ACHN (cell line): ENCODE measurements at places on chromosomes 5 and 9.

- DNase-seq: no peak
Measured at GRCh38 chr9:92480986-92481633, 1.2 kb downstream of the ASPN start.

- no peak for DNase-seq
Measured at GRCh38 chr9:136563646-136564325, 17.9 kb upstream of the NOTCH1 start.

GRCh38 chr5:34790069-34790468 is 48.9 kb upstream of the TTC23L start:
- no peak for DNase-seq

DNA sequence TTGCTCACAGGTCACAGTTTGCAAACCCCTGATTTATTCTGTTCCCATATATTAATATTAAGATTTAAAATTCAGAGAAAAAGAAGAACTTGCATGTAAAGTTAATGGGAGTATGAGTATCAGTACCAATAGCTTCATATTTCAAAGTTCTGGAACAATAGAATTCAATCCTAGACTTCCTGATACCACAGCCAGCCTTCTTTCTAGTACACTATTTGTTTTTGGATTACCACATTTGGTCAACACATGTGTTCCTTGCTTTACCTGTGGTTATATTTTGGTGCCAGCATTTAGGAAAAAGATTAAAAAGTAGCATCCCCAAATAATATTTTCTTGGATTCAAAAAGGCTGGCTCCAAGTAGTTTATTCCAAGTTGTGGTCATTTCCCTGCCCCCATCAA is 49.5 kb downstream of the SPINK5 start:
- no peak for DNase-seq

DNA sequence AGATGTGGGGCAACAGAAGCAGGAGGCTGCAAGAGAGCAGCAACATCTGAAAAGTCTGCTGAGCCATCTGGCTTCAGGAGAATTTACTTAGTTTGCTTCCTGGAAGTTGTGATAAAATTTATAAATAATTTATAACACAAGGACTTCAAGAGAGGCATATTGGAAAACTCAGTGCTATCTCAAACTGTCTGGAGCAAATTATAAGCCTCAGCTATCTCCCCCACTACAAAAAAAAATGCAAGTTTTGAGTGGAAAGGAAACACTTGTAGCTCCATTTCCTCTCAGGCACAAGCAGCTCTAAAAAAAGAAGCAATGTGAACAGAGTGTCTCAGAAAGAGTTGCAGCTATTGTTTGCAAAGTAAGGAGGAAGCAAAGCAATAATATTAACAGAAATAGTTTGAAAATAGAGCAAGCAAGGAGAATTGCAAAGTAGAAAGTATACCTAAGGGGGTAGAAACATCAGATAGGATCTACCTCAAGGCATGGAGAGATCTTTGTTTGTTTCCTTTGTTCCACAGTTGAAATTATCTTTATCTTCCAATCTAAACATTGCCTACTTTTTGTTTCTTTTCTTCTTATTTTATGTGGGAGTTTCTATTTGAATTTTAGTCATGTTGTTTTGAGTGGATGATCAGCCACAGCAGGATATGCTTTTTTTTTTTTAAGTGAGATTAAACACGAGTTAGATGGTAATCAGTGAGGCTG is 55.9 kb upstream of the IL6ST start:
- DNase-seq: no peak

DNA sequence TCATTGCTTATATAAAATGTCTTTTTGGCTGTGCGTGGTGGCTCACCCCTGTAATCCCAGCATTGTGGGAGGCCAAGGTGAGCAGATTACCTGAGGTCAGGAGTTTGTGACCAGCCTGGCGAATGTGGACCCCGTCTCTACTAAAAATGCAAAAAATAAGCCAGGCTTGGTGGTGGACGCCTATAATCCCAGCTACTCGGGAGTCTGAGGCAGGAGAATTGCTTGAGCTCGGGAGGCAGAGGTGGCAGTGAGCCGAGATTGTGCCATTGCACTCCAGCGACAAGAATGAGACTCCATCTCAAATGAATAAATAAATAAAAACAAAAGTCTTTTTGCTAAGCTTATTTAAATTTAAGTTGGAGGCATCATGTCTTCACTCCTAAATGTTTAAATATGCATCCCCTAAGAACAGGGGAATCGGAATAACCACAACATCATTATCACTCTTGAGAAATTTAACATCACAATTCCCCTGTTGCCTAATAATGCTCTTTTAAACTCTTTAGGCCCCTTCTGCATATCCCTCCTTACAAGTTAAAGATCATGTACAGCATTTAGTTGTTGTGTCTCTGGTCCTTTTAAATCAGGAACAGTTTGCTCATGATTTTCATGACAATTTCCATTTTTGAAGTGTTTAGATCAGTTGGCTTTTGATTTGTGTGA is 72.8 kb downstream of the ERBIN start:
- DNase-seq: no peak

GRCh38 chr5:172680921-172681320 is 39.9 kb downstream of the NEURL1B start:
- DNase-seq: no peak

- DNase-seq: no peak
Measured at GRCh38 chr9:93143830-93144530, 9.9 kb upstream of the NINJ1 start.

- no peak for DNase-seq
Measured at GRCh38 chr9:115413766-115414382, 295.9 kb upstream of the TNC start.

DNA sequence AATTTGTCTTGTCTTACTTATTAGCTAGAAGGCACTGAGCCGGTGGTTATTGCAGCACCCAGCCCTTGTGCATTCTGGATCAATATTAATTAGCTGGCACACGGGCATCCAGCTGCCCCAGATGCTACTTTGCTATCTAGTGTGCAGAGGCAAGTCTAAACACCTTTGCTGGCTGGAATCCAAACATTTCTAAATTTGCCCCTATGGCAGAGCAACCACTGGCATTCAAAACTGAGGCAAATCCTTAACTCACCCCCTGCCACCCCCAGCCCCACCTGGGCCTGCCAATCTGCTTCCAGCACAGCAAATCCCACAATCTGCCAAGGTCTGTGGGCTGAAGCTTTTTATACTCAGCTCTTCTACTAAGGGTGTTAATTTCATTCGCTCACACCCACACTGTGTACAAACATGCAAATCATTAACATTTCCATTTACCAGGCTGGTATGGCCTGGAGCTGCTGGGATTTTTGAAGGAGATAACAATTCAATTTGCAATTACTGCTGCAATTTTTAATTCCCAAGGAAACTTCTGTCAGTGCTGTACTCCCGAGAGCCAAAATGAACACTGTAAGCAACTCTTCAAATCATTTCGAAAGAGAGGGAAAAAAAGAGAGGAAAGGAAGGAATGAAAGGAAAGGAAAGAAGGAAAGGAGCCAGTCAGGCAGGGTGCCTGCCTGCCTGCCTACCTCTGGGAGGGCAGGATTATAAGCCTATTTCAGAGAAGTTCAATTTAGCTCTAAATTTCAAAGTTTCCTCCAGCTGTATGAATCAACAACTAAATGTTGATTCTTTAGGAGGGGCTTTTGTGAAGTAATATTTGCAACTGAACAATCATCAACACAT is 35.5 kb downstream of the RAPGEF1 start:
- no peak for DNase-seq
